NCI-H2029 treated with DMSO at 0.1 percent for 48 hours (cell line): ENCODE measurements at places on chromosomes 3 and 15.

GRCh38 chr15:65916664-65917406, 47.5 kb downstream of the RAB11A start:
- DNase-seq: no peak

DNA sequence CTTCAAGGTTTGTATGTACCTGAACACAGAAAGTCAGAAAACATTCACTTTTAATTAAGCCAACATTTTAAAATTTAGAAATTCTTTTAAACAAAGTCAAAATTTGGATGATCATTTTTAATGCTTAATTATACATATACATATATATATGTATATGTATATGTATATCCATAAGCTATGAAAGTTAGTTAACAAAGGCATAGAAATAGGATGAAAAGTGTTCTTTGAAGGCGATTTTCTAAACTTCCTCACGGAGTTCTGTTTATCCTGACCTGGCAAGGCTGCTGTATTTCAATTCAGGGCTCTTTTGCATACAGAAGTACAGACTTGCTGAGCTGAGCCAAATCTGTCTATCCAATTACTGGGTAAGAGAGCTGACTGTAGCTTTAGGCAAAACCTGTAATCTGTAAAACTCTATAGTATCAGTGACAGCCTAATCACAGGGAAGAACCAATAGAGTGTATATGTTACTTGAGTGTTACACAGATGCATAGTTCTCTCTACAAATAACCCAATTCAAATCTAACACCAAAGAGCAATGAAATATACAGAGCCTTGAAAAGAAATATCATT, 32.1 kb upstream of the THRB start:
- no peak for DNase-seq

DNA sequence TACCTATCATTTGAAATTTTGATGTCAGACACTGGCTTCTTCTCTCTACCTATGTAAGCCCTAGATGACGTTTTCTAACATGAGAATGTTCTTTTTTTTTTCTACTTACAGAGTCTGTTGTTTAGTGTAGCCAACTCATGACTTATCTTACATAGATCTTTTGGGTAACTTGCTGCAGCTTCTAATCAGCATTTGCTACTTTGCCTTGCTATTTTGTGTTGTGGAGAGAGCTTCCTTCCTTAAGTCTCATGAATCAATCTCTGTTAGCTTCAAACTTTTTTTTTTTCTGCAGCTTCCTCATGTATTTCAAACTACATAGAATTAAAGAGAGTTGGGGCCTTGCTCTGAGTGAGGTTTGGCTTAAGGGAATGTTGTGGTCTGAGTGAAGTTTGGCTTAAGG, 568.7 kb upstream of the BCHE start:
- no peak for DNase-seq

DNA sequence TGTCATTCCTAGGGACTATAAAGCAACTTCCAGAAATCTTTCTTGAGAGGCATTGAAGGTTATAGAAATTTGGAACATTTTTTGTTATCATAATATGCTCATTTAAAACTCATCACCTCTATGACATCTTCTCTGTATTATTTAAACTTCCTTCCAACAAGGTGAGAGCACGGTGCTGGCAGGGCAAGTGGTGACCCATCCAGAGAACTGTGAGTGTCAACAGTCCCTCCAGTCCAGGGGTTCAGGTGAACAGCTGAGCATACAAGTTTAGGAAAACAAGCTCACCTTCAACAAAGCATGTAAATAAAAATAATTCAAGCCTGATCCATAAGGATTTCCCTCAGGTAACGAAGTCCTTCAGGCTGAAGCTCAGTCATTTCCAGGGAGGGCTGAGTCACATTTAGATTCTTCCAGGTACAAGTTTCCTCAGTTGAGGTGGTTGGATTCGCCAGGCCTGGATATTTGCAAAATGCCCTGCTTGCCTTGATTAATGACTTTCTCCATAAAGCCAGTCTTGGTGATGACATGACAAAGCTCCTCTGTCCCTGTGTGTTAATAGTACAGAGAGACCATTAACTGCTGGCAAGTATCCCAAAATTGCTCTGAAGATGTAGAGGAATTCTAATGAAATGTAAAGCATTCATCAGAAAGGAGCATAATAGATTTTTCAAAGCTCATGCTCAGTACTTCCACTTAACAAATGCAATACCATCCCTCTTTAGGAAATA, 263.6 kb upstream of the GADL1 start:
- DNase-seq: no peak

DNA sequence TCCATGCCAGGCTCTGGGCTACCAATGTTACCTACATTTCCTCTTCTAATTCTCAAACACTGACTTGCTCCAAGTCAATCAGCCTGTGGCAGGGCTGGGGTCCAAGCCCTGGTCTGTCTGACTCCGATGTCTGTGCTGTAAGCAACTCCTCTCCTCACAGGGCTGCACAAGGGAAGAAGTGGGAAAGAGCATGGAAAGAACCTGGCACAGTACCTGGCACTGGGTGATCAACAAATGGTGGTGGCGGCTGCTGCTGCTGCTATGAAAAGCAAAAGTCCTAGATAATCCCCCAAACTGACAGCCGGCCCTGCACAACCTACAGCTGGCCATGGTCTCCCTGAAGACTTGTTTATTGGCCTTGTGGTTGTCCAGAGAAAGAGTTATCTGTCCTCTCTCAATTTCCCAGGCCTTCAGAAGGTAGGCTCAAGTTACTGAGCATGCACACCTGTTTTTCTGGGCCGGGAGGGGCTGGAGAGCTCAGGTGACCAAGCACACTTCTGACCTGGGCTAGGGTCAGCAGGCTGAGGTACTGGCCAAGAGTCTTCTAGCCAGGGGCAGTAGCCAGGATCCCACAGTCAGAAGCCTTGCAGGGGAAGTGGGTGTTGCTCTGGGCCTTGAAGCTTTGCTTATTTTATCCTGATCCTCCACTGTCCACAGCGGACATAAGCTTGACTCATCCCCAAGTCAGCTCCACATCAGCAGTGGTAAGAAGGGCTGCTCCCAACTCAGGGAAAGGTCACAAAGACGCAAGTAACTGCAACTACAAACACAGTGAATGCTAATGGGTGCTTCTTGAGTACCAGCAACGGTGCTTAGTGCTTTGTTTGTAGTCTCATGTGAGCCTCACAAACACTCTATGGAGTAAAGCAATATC, 35.3 kb upstream of the KY start:
- DNase-seq: no peak

DNA sequence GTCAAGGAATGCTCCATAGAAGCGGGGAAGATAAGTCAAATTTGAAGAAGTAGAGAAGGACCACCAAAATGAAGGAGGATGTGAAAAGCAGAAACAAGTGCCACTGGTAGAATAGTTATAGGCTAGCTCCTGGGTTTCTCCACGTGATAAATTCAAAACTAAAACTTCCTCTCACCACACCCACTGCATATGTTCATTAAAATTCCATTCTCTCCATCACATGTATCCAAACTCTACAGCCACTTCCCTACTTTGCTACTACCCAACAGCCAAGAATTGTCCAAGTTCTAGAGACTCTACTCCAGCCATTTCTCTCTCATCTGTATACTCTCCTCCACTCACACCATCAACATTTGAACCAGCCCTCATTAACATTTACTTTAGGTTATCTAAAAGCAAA, 60.5 kb downstream of the COL8A1 start:
- no peak for DNase-seq

GRCh38 chr3:13420831-13421765, 976 bp upstream of the NUP210 start:
- peak; percentile 14 for DNase-seq

DNA sequence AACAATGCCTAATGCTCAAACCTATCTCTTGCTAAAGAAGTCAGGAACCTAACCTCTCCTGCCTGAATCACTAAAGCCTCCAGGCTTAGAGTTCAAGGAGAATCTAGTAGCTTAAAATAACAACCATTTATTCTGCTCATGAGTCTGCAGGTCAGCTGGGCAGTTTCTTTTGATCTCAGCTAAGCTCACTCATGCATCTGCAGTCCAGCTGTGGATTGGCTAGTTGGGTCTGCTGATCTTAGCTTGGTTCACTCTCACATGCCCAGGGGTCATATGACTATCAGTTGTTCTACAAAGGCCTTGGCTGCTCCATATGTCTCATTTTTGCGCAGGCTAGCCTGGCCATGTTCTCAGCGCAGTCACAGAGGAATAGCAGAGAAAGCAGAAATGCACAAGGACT, 109.2 kb upstream of the STT3B start:
- DNase-seq: no peak

DNA sequence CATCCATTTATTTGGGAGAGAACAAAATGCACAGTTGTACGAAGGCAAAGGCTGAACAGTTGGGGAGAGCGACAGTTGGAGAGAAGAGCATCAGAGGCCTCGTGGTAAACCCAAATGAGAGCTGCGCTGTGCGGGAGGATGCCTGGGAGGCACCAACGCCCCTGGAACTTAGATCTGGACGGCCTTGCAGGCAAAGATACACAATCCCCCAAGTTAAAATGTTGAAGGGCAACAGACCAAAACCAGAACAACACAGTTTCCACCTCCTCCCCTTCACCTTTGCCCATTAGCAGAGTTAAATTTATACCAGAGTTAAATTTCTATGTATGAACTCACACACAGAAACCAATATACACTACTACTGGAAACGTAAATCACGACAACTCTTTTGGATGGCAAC, 339.6 kb downstream of the RORA start:
- DNase-seq: no peak

DNA sequence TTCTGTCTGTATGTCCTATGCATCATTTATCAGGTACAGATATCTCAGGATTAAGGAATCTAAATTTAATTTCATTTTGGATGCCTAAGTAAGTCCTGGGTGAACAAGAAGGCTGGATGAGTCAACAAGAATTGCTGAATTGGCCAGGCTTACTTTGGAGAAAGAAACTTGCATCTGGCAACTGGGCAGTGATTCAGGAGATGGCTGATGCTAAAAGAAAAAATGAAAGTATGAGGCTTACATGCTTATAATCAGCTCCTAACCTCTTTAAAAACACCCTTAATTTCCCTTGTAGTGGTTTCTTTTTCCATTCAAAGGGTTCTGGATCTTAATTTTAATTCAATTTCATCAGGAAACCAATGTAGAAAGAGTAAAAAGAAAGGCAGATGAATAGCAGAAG, 228.8 kb upstream of the PEX5L start:
- DNase-seq: no peak

DNA sequence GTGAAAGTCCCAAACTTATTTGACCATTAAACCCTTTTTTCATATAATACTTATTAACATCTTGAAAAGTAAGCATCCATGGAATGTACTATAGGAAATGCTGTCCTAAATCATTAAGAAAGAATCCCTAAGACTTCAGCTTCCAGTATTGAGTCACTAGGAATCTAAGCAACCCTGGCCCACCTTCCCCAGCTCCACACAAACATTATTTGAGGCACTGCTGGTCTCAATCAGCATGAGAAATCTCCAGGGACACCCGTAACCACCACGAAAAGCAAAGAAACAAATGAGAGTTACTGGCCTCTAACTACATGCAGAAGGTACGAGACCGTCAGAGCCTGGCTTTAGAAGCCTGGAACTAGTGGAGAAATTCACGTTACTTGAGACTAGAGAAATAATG, 68.2 kb downstream of the POLQ start:
- DNase-seq: no peak

DNA sequence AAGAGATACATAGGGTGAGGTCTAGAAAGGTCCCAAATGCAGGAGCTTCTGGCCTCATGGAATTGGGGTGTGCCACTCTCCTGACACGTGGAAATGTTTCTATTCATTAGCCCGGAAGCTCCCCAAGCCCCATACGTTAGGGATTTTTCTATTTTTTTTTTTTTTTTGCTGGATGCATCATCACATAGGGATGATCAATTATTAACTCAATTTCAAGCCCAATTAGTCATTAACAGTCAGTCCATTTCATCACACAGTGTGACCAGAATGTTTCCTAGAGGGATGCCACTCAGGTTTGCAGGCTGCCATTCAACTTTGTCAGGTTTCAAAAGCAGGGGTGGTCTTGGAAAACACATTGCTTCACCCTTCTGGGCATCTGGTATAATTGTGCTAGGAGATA, 40.7 kb upstream of the MKRN3 start:
- no peak for DNase-seq

GRCh38 chr15:66965201-66965900, 100.1 kb upstream of the SMAD3 start:
- no peak for DNase-seq

GRCh38 chr3:175940881-175941280, 1081.7 kb downstream of the NAALADL2 start:
- no peak for DNase-seq

DNA sequence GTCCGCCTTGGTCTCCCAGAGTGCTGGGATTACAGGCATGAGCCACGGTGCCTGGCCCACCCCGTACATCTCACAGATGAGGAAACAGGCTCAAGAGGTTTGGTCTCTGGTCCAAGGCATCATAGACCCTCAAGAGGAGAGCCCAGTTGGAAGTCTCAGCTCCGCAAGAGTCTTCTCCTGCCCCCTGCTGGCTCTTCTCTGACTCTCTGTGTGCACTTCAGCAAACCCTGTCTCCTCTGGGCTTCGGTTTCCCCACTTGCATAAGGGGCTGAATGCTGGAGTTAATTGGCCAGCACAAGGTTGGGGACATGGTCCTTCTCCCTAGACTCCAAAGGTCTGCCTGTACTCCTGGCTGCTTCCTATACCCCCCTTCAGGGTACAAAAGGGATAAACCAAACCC, 3.9 kb downstream of the MST1R start:
- no peak for DNase-seq

GRCh38 chr3:125693887-125694286, 98.6 kb upstream of the OSBPL11 start:
- DNase-seq: no peak

GRCh38 chr3:27666708-27667107, 55.4 kb downstream of the EOMES start:
- DNase-seq: no peak

GRCh38 chr3:117238806-117239205, 529.2 kb downstream of the TUSC7 start:
- DNase-seq: peak; percentile 25

- DNase-seq: no peak
Measured at GRCh38 chr3:144275005-144275404, 303.4 kb downstream of the DIPK2A start.

DNA sequence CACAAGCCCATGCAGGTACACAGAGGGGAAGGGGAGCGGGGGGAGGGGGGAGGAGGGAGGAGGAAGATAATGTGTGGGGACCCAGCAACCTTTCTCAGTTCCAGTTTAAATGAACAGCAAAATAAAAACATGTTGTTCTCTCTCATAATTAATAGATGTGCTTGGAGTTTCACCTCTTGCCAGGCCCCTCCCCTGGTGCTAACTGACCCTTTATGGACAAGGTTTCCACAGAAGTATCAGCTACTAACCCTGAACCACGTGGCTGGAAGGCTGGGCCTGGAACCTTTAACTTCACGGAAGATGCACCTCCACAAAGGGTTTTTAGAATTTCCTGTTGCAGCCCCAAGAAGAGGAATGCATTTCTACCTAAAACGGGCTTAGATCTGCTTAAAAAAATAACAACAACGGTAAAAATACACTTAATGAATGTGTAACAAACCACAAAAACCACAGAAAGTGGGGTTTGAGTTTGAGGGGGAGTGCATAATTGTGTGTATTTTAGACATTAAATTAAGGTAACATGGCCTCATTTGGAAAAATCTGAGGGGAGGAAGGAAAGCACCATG, 14.8 kb upstream of the SMAD3 start:
- no peak for DNase-seq
